NCI-H1417 (cell line): ENCODE measurements at places on chromosomes 3 and 15.

DNA sequence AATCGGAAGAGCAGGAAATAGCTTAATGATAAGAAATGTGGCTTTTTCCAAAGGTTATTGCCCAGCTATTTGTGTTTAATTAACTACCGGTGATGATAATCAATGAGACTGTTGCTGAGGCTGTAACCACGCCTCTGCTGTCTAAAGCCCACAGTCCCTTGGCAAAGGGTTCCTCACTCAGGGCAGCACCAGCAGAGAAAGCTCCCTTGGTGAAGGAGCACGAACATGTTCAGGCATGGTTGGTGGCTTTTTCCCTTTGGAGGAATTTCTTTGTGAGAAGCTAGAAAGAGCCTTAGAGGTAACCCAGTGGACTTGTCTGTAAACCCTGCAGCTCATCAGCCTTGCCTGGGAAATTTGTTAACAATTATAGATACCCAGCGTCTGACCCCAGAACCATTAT is 7.5 kb upstream of the ST6GAL1 start:
- DNase-seq: no peak

DNA sequence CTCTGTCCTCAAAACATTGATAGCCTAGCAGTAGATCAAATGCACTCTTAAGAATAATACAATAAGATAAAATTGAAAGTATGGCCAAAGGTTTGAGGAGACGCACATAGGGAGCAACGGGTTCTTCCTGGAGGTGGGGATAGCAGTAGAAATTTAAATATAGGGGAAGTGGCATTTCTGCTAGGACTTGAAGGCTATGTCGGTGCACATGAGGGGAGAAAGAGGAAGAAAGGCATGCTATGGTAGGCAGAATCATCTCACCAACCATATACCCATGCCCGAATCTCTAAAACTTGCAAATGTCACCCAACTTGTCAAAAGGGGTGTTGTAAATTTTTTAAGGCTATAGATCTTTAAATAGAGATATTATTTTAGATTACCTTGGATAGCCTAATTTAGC is 735.1 kb upstream of the LMCD1 start:
- no peak for DNase-seq

GRCh38 chr3:44136421-44136820 is 105.3 kb upstream of the TOPAZ1 start:
- no peak for DNase-seq

- peak; percentile 63 for DNase-seq
Observed at GRCh38 chr3:12004741-12005513, 739 bp downstream of the SYN2 start.

- DNase-seq: peak; percentile 78
Observed at GRCh38 chr3:52056521-52056967, at the start of gene DUSP7. Gene DUSP7, minus strand, starts transcription at chr3:52056571. Its CDS starts 205 bp downstream, at chr3:52056366.

GRCh38 chr3:143538577-143538981 is 309.7 kb downstream of the SLC9A9 start:
- DNase-seq: no peak

DNA sequence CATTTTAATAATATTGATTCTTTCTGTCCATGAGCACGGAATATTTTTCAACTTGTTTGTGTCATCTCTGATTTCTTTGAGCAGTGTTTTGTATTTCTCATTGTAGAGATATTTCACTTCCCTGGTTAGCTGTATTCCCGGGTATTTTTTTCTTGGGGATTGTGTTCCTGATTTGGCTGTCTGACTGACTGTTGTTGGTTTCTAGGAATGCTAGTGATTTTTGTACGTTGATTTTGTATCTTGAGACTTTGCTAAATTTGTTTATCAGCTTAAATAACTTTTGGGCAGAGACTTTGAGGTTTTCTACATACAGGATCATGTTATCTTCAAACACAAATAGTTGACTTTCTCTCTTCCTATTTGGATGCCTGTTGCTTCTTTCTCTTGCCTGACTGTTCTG is 418.8 kb upstream of the ALCAM start:
- no peak for DNase-seq

DNA sequence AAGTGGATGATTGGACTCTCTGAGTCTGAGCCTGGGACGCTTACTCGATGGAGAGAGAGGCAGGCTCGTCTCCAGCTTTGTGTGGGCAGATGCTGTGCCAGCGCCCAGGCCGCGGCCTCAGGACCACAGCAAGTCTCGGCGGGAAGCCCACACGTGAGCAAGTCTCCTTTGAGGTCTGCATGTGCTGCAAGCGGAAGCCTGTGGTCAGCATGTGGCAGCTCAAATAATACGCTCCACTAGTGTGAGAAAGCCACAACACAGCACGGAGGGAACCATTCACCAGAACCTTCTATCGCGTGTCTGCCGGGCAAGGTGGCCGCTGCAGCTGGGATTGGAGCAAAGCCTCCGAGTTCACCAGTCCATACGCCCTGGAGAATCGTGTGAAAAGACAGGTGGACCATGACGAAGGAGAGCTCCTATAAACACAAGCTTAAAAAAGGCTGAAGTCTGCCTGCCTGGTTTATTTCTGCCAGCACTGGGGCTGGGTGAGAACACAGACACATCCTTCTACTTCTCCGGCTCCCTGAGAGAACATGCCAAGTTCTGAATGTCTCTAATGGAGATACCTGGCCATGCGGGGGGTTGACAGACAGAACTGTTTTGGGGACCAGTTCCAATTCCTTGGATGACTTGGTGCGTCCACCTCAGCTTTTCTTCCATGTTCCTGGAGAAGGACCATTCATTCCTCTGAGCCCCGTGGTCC is 82.0 kb upstream of the LRIG1 start:
- DNase-seq: no peak
